ENCODE measurements at places on chromosomes 2 and 18.

- no peak for DNase-seq
These were observed 4.5 kb downstream of the STK17B start for GRCh38 chr2:196166876-196167275.

DNA sequence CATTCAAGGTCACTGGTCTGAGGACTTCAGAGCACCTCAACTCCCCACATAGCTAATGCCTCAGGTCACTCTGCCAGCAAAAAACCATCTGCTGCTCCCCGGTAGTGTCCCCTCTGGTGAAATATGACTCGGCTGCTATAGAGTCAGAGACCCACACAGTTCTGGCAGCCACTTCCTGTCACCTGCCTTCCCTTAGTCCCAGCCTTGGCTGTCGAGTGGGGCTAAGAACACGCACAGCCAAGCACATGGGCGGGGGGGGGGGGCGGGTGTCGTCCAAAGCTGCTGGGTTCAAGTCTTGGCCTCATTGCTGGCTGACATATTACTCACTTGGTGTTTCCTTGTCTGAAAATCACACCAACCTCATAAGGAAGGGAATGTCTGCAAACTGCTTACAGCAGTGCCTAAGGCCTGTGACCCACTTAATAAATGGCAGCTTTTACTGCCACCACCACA lies 37.5 kb downstream of the POLR1A start:
- DNase-seq: no peak

DNA sequence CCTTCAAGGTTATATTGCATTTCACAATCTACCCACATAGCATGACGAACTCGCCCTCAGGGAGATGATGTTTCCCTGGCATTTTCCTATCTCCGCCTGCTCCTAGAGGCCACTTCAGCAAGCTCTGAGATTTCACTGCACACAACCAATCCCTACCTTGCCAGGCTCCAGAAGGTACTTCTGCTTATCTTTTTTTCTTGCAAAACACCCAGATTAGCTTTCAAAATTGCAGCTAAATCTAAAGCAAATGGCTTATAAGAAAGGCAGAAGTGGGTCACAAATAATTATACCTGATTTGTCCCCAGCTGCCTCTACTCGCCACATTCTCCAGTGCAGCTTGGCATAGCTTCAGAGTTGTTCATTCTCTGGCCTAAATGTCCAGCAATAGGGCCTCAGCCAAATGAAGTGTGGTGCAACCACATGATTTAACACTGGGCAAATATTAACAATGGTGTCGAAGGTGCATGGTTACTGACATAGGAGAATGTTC lies 32.4 kb upstream of the MRPL19 start:
- DNase-seq: no peak

GRCh38 chr2:58460670-58461069 lies 219.5 kb upstream of the FANCL start:
- no peak for DNase-seq

GRCh38 chr2:42328148-42328833 lies 32.7 kb downstream of the COX7A2L start:
- DNase-seq: no peak

DNA sequence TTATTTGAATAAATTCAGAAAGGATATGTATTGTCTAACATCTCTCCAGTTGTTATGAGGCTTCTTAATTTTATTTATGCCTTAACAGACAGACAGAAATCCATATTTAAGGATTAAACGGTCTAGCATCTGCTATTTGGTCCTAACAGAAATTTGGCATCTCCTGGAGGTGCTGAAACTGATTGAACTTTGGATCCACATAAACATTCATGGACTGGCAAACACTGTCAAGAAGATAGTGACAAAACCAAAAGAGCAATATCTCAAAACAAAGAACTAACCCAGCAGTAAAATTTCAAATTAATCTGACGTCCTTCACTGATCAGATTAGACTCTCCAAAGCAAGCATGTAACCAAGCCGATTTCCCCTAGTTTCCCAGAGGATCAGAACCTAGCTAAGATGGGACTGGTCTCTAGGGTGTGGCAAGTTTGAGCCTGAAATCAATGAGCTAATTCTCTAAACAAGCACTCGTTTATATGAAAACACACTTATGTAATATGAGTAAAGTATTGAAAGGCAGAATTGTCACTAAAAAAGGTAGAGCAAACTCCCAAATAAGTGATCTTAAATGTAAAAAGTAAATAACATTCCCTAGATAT lies 139.5 kb downstream of the NOL4 start:
- no peak for DNase-seq

DNA sequence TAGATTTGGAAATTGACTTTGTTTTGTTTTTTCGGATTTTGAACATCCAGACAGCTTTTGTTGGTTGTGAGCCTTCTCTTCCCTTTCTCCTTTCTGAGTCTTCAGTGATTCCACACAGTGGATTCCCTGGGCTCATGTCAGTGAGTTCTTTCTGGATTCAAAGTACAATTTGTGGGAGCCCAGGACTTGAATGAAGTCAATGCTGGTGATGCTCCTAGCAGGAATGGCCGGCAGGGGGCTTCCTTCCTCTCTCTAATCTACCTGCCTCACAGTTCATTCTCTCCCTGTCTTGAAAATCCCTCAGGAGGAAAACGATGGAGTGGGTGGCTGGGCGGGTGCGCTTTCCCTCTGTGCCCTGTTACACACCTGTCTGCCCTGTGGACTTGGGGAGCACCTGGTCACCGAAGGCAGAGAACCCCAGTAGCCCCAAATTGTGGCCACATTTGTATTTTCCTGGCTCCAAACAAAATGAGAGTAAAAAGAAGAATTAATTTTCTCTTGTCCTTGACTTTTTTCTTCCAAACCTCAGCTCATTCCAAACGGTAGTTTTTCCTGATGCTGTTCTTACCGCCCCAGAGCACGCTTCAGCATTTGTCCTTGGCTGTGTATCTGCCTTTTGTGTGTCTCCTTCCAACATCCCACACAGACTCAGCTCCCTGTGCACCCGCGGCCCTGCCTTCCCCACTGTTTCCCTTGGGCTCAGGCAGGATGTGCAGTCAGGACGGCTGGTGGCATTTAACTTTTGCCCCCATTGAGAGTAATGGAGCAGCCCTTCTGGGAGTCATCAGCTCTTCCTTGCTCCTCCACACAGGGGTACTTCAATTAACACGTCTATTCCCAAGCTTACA lies 86.6 kb downstream of the MARCO start:
- no peak for DNase-seq

DNA sequence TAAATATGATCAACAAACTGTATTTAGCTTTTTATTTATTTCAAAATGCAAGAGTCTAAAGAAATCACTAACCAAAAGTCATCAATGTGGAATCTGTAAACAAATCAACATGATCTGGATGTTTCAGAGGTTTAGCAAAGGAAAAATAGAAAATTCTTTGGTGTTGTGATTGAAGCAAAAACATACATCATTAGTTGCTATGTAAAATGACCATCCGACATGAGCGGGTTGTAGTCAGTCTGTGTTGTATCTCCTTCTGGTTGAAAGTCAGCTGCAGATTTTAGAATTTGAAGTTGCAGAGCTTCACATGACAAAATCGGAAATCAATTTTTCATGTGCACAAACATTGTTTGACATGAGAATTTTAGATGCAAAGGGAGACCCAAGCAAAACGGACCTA lies 63.2 kb downstream of the IRS1 start:
- DNase-seq: no peak

GRCh38 chr2:112839407-112840067 lies 3.0 kb upstream of the IL1B start:
- no peak for DNase-seq

GRCh38 chr2:207766697-207767460 lies 2.8 kb downstream of the FZD5 start:
- DNase-seq: peak; percentile 32

GRCh38 chr2:167190053-167190452 lies 301.8 kb downstream of the XIRP2 start:
- DNase-seq: no peak

GRCh38 chr2:96143231-96143847 lies 1.9 kb downstream of the DUSP2 start:
- no peak for DNase-seq

DNA sequence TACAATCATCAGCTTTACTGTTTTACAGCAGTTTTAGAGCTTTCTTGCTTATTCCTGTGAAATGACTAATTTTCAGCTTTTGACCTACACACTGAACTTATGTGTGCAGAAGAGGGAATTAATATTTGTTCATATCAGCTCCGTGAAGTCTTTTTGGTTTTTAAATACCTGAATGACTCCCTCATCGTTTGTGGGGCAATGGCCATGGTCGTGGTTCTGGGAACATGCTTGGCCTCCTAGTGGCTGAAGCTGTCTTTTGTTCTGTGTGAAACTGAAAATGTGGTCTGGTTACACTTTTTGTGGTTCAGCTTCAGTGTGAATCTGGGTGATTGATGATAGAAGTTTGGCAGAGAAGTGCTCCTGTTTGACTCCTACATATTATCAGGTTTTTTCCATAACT lies 408.1 kb downstream of the THSD7B start:
- DNase-seq: no peak

DNA sequence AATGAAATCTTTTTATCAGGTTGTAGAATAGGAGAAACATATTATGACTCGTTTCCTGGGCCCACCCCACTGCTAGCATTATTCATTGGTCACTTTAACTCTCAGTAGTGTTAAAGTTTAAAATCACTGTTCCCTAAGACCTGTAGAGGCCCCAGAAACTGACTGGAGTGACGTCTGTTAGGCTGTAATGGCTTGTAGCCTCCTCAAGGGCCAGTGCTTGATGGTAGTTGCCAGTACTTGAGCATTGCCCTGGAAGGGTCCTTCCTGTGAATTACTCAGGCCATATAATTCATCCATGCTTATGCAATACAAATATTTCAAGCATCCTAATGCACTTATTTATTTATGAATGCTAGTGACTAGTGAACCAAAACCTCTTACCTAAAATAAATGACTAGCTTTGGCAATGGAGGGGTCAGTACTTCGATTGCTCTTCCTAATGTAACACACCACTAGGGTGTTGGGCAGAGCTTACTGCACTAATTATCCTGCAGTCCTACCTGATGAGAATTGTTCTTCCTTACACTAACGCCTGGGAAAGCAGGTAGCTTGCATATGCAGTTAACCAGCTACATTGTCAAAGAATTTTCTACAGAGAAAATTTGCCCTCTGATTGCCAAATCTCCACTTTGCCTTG lies 31.2 kb downstream of the ARHGAP25 start:
- no peak for DNase-seq

- DNase-seq: no peak
These were observed 476.4 kb upstream of the ZEB2 start for GRCh38 chr2:144996225-144996795.
